Calu3 (cell line): ENCODE measurements at places on chromosomes 13 and 19. TPM values are rescaled to one million over a fixed set of nuclear protein-coding genes. Genes with fewer than 3 reads are reported as not detected.

DNA sequence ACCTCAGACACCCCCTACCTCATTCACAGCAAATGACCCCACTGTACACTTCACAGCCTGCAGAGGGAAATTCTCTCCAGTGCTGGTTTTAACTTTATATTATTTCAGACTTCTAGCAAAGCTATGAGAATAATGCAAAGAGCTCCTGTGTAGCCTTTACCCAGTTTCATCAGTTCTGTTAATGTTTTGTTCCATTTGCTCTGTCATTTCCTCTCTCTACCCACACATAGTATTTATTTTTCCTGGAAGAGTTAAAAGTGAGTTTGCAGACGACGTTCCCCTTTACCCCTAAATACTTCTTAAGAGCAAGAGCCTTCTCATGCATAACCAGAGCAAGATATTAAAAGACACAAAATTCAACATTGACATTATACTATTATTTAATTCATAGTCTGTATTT, 49.9 kb upstream of the ADGRE1 start:
- no peak for DNase-seq

DNA sequence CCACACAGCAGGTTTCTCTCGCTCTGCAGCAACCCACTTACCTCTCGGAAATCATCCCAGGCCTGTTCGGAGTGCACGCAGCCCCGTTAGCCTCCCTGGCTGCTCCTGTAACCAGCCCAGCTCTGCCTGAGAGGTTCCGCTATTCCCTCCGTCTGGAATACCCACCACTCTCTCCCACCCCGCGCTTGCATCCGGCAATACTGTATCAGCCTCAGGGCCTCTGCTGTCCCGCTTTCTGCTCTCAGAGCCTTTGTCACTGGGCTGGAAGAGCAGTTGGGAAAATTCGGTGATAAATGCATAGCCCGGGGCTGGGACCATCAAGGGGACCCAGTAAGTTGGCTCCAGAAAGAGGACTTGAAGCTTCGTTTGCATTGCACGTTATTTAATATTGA, 759 bp upstream of the TLE6 start:
- no peak for DNase-seq

GRCh38 chr19:41225238-41226052, 6.4 kb downstream of the AXL start:
- peak; percentile 87 for DNase-seq

DNA sequence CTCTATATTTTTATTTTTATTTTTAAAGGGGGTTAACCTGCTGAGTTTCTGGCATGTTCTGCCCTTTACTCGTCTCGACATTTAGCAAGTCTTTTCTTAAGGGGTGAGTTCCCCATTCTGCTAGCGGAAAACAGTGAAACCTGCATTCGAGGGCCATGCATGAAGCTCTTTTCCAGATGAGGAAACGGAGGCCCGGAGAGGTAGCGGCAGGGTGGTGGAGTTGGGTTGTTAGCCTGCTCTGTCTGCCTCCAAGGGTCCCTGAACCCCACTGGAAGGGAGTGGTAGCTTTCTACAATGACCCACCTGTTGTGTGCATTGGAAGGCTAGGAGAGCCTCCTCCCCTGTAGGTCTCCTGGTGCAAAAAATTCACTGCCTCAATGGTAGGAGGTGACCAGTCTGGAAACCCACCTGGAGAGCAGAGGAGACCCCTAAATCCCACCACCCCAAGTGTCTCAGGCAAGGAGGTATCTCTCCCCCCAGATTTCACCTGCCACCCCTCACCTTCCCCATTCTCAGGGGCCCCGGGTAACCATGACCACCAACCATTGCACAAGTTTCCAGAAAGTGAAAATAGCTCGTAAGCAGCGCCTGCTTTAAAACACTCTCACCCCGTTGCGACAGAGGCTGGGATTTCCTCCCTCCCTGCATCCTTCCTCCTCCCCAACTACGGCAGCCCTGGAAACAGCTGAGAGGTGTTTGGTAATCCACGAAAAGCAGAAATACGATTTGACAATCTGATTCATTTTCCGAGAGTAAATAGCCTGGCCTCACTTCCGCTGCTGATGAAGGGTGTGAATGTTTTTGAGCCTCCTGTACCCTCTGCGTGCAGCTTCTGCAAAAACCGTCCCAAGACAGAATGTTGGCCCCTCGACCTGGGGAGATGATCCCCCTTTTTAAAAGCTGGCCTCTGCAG, 3.5 kb downstream of the KLF2 start:
- DNase-seq, result no peak

GRCh38 chr19:17255150-17255621, 9.4 kb downstream of the USHBP1 start:
- peak; percentile 40 for DNase-seq

DNA sequence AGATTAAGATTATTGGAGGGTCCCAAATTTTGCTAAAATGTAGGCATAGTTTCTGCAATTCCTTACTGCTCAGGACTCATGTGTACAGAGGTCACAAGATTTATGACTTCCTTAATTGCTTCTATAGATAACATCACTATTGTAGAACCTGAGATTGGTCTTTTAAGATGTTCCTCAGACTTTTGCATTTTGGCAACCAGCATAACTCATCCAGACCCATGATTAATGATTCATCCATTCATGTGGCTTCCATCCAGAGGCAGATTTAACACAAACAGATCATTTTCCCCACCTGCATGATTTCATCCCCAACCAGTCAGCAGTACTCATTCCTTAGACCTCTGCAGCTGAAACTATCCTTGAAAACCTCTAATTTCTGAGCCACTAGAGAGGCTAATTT, 34.5 kb upstream of the CEACAM8 start:
- DNase-seq, result no peak

APOC4 gene
- not detected in 2 replicates for total RNA-seq

SELENOV gene
- not detected in 2 replicates for total RNA-seq

GRCh38 chr19:5484398-5485285, 29.4 kb downstream of the ZNRF4 start:
- DNase-seq, result peak; percentile 51

- DNase-seq, result no peak
Observed at GRCh38 chr13:110431425-110432294, 124.6 kb downstream of the COL4A2 start.

- DNase-seq, result no peak
Observed at GRCh38 chr19:45423033-45423588, 606 bp downstream of the ERCC1 start.

DNA sequence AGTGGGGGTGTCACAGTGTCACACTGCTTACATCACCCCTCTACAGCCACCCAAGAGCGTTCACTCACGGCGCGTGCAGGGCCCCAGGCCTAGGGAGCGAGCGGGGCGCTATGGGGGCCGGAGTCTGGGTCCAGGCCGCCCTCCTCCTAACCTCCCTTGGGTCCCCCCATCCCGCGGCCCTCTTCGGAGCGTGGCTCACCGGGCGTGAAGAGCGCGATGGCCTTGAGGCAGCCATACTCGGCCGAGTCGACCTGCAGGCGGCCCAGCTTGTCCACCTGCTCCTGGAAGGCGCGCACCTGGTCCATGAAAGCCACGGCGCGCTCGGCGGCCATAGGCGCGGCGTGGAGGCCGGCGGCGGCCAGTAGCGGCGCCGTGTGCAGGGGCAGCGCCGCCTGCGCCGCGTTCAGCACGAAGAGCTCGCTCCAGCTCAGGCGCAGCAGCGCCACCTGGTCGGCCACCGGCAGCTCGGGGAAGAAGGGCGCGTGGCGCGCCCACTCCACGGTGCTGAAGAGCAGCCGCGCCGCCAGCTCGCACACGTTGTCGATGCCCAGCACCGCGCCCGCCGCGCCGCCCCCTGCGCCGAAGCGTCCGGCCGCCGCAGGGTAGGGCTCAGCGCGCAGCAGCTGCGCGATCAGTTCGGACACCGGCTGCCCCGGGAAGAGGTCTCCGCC, 9.4 kb downstream of the OCEL1 start:
- DNase-seq, result peak; percentile 33

- DNase-seq, result no peak
Observed at GRCh38 chr13:50762969-50763567, 80.4 kb downstream of the DLEU7 start.

DNA sequence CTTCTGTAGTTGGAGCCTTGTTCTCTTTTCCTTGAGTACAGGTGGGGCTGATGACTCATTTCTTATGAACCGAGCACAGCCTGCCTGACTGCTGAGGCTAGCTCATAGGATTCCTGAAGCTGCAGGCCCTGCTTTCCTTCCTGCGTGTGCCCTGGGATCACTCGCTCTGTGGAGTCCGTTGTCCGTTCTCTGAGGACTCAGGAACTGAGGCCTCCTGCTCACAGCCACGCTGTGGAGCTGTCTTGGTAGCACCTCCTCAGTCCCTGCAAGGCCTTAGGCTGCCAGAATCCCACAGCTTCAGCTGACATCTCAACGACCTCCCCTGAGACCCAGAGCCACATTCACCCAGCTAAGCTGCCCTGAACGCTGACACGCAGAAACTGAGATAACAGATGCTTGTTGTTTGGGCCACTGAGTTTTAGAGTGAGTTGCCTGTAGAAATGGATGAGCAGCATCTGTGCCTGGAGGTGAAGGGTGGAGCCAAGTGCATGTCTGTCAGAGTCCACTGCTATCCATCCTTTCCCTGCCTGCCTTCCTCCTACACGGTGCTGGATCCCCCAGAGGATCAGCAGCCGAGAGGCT, 72.9 kb downstream of the ARHGEF7 start:
- peak; percentile 1 for DNase-seq

GRCh38 chr19:4369888-4370260, 26.5 kb downstream of the MPND start:
- DNase-seq, result no peak

- no peak for DNase-seq
Observed at GRCh38 chr13:76672420-76672819, 213.8 kb downstream of the KCTD12 start.

GRCh38 chr13:75645141-75645540, 9.0 kb downstream of the LMO7 start:
- DNase-seq, result no peak

- DNase-seq, result peak; percentile 53
Observed at GRCh38 chr13:24038841-24039330, 121.6 kb upstream of the SPATA13 start.

NLRP12 gene
- 0.15 TPM in 1 of 2 replicates, not detected in the other for total RNA-seq

DNA sequence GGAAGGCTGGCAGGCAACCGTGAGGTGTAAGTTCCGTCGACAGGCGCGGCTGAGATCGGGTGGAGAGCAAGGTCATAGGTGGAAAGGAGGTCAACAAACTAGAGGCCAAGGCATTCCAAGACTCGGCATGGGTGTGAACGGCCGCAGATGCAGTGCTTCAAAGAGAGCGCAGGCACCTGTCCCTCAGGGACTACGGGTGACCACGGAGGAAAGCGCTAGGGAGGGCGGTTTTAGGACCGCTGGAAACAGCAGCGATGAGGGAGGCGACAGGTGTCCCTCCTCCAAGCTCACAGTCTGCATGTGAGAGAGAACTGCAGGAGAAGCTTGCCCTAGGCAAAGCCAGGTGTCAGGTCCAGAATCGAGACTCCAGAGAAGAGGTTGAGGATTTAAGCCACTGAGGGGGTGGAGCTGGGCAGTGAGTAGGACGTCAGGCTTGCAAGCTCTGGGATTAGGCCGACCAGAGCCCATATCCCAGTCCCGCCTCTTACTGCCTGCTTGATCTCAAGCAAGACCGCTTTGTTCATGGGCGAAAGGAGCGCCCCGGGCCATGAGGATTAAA, 1.6 kb upstream of the MLNR start:
- no peak for DNase-seq

C19orf73 gene
- 1.9 and 2.0 TPM in 2 replicates for total RNA-seq

ZNF85 gene
- 2.6 and 3.5 TPM in 2 replicates for total RNA-seq

- no peak for DNase-seq
Observed at GRCh38 chr13:86298725-86299124, 499.5 kb upstream of the SLITRK6 start.

SMAD9 gene
- total RNA-seq, result 1.7 and 1.8 TPM in 2 replicates

- DNase-seq, result no peak
Observed at GRCh38 chr19:33397536-33398360, 24.2 kb downstream of the CEBPG start.

- no peak for DNase-seq
Observed at GRCh38 chr19:31831421-31832175, 482.4 kb upstream of the TSHZ3 start.

CBLC gene
- 54.3 and 63.1 TPM in 2 replicates for total RNA-seq

DNA sequence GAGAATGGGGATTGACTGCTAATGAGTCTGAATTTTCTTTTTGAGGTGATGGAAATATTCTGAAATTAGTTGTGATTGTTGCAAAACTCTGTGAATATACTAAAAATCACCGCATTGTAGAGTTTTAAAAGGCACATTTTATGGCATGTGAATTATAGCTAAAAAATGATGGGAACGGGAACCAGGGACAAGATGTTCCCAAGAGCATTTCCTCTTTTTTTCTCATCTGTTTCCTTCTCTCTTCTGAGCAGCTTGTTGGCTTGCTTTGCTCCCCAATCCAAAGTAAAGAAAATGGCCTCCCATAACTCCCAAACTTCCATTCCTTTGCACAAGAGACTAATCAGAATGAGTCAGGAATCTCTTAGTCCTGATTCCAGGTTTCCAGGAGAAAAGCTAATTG, 459.2 kb downstream of the TSHZ3 start:
- no peak for DNase-seq

PTPRS gene
- 91.4 and 93.0 TPM in 2 replicates for total RNA-seq

DNA sequence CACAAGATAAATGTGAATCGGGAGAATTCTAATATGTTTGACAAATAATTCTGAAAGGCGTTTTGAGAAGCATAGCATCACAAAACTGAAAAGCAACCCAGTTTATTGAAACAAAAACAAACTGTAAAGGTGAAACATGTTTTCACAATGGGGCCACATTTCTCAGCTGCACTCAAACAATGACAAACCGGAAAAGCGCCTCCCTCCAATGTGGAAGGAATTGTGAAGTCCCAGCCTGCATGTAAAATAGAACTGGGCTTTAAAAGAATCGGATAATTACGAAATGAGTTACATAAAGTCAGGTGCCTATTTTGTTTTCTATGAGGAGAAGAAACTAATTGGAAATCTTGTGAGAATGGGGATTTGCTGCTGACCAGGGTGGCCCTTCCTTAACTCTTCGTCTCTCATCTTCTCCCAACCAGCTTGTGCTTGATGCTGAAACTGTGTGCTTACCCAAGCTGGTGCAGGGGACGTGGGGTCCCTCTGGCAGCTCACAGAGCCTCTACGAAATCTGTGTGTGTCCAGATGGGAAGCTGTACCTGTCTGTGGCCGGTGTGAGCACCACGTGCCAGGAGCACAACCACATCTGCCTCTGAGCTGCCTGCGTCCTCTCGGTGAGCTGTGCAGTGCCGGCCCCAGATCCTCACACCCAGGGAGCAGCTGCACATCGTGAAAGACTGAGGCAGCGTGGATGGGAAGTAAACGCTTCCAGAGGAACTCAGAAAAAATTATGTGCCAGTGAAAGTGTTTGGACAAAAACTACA, 109.4 kb downstream of the SACS start:
- no peak for DNase-seq

DNA sequence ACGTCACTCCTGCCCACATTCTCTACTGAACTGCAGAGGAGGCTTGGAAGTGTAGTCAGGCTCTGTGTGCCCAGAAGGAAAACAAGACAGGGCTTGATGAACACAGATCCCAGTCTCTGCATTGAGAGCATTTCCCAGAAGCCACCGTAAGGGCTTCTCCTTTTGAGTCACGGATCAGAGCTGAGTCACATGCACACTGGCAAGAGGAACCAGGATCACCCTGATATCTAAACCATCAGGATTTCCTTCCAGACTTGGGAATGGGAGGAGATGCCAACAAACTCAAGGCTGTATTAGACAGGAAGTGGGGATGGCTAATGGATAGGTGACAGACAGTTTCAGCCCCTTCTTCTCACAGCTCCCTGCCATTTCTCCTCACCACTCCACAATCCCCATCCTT, 17.7 kb upstream of the FBXO17 start:
- no peak for DNase-seq

NLRP7 gene
- not detected in 2 replicates for total RNA-seq
